ENCODE measurements at places on chromosomes 6 and 20.

- DNase-seq, result no peak
These were observed 7.7 kb downstream of the NTSR1 start for GRCh38 chr20:62716198-62716940.

DNA sequence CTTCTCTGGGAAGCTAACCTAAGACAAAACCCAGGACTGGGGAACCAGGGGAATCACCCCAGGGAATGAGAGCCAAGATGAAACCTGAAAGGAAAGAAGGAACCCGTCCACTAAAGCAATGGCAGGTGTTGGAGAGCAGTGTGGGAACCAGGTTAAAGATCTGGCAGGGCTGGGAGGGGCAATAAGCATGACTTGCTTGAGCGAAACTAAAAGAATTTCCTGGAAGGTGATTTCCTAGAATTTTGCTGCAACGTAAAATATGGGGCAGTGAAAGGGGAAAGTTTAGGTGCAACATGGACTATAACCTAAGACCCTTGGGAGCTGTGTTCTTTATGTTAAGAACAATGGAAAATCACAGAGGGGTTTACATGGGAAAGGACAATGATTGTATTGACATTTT lies 126.2 kb upstream of the SSTR4 start:
- no peak for DNase-seq

DNA sequence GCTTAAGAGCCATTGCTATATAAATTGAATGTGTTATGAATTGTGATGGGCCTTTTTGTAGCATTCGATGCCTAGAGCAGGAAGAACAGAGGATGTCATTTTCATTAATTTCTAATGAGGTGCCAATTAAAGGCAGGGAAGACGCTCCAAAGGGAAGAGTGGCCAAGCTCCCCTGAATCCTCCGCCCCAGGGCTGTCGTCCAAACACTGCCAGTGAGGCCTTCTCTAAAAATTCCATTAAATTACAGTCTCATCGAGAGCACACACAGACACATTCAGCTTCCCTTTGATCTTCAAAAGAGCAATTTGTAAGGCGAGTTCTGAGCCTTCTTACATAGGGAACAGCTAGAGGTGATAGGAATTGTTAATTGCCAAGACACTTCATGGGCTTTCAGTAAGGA lies 300.0 kb downstream of the ZFAND3 start:
- DNase-seq, result no peak

DNA sequence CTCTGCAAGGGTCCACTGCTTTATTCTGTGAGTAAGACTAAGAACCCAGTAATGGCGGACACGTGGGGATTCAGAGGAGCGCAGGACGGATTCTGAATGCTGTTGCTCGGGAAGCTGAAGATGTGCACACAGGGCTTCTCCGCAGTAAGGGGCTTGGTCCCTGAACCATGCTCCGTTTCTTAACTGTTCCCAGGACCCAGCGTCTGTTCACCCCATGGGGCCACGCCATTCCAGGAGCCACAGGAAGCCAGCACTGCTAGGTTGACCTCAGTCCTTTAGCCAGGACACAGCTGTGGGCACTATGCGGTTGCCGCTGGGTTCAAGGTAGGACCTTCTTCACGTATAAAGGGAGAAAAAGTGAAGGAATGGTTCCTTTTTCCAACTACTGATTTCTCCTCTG lies 59.8 kb downstream of the IRF4 start:
- no peak for DNase-seq

- DNase-seq, result no peak
These were observed at the start of gene NFYA for GRCh38 chr6:41072836-41073202. Gene NFYA, plus strand, starts transcription at chr6:41072974. Its CDS starts 6,116 bp downstream, at chr6:41079090.

- no peak for DNase-seq
These were observed 74.0 kb downstream of the ZBTB2 start for GRCh38 chr6:151317103-151317994.

DNA sequence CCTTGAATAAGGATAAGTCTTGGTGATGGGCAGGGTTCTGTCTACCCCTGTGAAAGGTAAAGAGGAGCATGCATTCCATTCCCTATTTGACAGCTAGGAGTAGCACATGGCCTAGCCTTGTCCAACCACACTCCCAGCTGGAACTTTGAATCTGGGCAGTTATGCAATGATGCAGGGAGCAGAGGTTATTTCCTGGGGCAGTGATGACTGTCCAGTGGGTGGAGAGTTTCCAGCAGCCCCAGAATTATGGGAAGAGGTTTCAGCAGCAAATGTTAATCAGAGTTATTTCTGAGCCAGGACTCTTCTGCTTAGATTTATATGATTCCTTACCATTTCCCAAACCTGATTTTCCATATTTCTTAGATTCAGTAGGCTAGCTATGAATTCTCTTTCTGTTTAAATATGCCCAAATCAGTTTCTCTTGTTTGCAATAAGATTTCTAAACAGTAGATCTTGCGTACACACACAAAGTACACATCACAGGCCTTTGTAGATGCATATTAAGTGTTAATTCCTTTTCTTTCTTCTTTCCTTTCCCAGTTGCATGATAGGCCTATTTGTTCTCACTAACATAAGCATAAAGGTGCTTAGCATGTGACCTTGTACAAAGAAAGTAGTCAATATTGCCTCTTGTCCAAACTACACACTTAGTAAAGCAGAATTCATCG lies 17.3 kb upstream of the TXLNB start:
- no peak for DNase-seq

DNA sequence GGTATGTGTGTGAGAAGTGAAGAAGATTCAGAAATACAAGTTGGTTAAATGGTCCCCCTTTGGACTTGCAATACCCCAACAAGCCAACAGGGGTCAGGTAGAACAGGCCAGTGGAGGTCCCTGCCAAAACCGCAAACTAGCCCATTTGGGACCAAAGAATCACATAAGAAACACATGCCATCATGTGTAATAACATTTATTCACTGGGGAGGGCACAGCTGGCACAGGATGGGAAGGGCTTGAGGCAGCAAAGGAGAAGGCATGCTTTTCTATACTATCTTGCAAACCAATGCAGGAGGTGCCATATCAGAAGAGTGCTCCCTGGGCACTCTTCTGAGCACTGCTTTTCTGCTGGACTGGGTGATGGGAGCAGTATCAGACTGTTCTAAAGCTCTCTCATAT lies 116.1 kb upstream of the TRAF3IP2 start:
- DNase-seq, result no peak

DNA sequence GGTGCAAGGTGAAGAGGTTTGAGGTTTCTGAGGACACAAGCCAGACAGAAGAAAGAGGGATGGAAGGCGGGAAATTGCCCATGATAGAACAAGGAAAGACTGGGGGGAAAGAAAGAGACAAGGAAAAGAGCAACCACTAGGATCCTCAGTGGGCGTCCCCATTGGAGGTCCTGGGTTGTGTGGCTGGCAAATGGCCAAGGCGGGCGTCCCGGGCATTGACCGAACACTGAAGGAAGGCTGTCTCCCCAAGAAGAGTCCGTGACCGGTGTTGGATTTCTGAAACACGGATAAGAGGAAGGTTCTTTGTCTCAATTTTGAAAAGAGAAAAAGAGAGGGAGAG lies 746.6 kb upstream of the ADGRB3 start:
- no peak for DNase-seq

DNA sequence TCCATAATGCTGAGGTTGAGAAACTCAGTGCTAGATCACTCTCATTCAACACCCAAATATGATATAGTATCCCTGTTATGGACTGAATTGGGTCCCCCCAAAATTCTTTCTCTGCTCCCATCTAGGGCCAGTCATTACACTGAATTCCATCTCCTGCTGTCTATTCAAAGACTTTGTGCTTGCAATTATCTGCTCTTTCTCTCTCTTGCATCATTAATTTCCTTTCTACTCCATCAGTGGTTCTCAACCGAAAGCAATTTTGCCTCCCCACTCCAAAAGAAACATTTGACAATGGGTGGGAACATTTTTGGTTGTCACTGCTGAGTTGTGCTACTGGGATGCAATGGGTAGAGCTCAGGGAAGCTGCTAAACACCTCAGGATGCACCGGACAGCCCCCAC lies 271.5 kb upstream of the CDYL start:
- no peak for DNase-seq

DNA sequence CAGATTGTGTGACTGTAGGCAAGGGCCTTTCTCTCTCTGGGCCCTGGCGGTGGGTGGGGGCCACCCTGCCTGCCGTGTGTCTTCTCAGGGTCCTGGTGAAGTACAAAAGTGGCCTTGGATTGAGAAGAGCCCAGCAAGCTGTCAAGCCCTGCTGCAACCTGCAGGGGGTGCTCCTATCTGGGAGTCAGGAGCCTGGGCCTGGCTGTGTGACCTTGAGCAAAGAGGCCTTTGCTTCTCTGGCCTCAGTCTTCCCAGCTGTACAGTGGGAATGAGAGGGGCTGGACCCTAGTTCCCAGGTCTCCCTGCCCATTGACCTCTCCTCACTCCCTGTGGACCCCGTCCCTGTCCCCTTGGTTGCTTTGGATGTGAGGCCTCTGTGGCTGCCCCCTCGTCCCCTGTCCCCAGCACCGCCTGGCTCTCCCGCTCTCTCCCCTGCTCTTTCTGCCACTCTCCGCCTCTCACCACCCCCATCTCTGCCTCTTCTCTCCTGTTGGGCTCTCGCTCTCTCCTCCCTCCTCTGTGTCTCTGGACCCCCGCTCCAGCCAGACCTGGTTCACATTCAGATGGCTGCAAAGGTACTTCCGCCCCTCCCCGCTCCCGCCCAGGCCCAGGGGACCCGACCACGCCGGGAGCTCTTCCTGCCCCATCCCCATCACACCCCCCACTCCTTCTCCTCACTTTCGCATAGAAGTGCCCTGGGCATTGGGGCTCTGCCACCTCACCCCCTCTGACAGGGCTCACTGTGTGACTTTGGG lies 46.7 kb downstream of the SRC start:
- DNase-seq, result no peak

- DNase-seq, result no peak
These were observed 17.2 kb upstream of the HCK start for GRCh38 chr20:32034581-32035425.

GRCh38 chr20:16066571-16066970 lies 506.7 kb downstream of the KIF16B start:
- no peak for DNase-seq

GRCh38 chr20:36098364-36098763 lies 56.2 kb upstream of the EPB41L1 start:
- no peak for DNase-seq

GRCh38 chr6:38284802-38285394 lies 354.8 kb downstream of the BTBD9 start:
- no peak for DNase-seq

DNA sequence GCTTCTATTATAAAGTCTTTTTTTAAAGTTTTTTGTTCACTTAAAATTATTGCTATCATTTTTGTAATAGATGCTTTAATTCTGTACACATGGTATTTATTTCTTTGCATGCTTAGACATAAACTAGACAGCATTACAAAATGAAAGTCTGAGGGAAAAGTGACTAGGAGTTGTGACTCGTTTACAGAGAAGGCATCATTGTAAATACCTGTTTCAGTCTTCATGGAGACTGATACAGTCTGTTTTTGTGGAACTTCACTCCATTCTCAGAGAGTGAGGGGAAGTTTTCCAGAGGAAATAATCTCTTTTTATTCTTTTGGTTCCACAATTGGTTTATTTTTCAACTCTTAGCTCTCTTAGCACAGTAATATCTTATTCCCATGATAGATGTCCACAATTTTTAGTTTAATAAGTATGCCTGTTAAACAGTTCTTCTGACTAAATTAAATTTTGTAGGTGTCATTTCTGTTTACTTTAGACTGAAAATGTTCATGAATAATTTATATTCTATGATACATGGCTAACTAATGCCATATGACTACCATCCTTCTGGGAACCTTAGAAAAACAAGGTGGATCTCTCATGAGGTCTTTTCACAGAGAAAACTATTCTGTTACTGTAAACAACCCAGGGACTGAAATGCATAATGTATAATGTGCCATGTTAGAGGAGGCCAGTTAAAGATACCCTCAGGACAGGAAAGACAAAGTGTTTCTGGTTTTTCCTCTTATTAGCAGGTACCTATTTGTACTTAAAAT lies 69.2 kb downstream of the MYO6 start:
- no peak for DNase-seq

GRCh38 chr6:41153992-41154625 lies at the start of gene TREML1:
Gene TREML1, minus strand, starts transcription at chr6:41154347. Its CDS starts 59 bp downstream, at chr6:41154288.
- no peak for DNase-seq

GRCh38 chr6:53707108-53707897 lies 41.7 kb upstream of the KLHL31 start:
- no peak for DNase-seq

All from progenitor cell of endocrine pancreas (in vitro differentiated cells).